NCI-H526 treated with DMSO at 0.1 percent for 48 hours (cell line): ENCODE measurements at places on chromosomes 4 and X.

DNA sequence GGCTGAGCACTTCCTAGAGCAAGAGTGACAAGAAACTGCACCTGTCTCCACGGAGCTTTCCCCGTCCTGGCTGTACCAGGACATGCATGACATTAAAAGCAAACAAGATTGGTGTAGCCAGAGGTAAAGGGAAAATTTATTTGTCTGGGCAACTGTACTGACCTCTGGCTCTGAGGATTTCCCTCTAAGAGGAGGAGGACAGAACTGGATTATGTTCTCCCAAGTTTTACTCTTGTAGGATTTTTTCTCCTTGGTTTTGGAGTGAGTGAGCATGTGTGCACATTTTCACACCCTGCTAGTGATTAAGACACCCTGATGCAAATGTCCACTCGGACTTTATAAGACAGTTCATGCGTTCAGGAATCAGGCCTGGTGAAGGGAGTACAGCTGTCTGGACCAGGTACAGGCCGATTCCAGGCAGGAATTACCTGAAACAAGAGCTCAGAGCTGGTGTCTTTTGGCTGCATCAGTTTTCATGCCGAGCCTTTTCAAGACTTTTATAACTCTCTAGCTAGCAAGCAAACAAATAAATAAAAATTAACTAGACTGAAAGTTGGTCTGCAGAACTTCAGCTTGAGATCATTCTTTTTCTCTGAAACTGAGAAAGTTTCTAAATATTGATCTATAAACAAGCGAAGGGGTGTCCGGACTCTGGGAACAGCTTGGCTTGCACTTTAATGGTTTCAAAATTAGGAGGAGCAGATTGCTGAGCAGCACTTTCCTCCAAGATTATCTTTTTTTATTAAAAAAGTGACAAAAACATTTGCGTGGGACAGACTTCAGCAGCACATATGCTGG is 51.3 kb upstream of the SPRY1 start:
- DNase-seq = no peak

GRCh38 chrX:25001808-25002660 is 13.7 kb downstream of the ARX start:
- DNase-seq = no peak

- no peak for DNase-seq
These were observed 114.5 kb downstream of the DDX53 start for GRCh38 chrX:23114241-23114640.

DNA sequence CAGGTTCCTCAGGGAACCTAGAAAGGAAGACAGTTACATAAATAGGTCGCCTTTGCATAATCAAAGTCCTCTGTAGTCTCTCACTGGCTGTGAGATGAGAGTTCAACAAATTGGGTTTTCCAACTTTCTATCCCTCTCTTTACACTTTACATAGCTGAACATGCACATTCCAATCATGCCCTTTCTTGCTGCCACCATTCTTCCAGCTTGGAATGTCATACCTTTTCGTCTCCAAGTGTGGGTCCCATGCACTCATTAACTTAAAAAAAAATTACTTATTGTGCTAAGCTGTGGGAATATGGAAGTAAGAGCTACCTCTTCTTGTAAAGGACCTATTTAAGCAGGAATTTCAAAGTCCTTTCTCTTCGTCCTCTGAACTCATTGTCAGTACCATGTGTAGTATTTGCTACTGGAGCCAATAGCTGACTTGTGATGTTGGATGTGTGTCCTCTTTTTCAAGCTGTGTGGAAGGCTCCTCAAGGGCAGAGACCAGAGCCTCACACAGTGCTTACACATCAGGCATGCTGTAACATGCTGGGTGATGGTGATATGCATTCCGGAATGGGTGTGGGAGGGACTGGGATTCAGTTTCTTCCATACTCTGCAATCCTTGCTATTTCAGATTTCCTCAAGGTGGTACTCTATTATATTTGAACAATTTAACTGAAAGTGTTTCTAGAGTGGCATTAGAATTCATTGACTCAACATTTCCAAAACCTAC is 7.1 kb downstream of the ENOPH1 start:
- DNase-seq = no peak

DNA sequence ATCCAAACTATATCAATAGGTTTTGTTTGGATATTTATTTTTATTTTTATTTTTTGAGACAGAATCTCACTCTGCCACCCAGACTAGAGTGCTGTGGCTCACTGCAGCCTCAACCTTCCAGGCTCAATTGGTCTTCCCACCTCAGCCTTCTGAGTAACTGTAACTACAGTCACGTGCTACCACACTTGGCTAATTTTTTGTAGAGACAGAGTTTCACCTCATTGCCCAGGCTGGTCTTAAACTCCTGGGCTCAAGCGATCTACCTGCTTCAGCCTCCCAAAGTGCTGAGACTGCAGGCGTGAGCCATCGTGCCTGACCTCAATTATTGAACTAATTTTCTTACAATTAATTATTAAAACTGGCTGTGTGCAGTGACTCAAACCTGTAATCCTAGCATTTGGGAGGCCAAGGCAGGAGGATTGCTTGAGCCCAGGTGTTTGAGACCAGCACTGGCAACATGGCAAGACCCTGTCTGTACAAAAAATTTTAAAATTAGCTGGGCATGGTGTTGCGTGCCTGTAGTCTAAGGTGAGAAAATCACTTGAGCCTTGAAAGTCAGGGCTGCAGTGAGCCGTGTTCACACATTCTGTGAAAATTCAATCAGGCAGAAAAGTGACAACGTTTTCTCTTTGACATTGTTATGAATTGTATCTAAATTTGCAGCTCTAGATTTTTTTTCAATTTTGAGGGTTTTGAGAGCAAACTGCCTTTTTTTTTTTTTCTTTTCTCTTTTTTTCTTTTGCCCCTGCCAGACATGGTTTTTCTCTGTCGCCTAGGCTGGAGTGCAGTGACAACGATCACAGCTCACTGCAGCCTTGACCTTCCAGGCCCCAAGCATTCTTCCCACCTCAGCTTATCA is 66.0 kb downstream of the UBE2K start:
- no peak for DNase-seq
